A549 treated with DMSO at 1 μM for 4 hours (cell line): ENCODE measurements at places on chromosomes 11 and 22. TPM values are rescaled to one million over a fixed set of nuclear protein-coding genes. Genes with fewer than 3 reads are reported as not detected.

The SLC22A8 gene
- total RNA-seq = not detected in 5 replicates

The MFRP gene
- total RNA-seq = not detected in 5 replicates

The PACSIN3 gene
- total RNA-seq = 27.0 to 34.5 TPM (median 30.0 TPM) in 5 replicates

The VPREB1 gene
- total RNA-seq = not detected in 5 replicates

The P2RY2 gene
- total RNA-seq = 8.9 to 12.6 TPM (median 10.4 TPM) in 5 replicates

The ELMOD1 gene
- total RNA-seq = 0.18 to 0.34 TPM (median 0.32 TPM) in 5 replicates

The C11orf87 gene
- 0.01 to 0.06 TPM (median 0.02 TPM) in 4 of 5 replicates, not detected in the other for total RNA-seq

The DGAT2 gene
- 1.1 to 3.0 TPM (median 2.1 TPM) in 5 replicates for total RNA-seq

The ALG12 gene
- 6.9 to 13.6 TPM (median 10.7 TPM) in 5 replicates for total RNA-seq
